ENCODE measurements at places on chromosomes 11 and 22.

DNA sequence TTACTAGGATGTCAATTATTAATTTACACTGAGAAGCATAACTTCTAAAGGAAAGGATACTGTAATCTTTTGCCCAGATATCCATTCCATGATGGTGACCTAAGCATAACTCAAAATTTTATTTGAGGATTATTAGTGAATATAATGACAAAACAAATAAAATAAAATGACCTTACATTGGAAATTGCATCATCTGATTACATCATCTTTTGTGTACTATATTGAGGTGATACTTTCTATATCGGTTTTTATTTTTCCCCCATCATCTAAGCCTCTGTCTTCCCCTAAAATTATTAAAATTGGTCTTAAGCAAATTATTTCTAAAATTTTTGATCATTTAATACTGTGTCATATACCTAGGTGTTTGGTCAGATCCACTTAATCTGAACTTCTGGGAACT lies 150.1 kb upstream of the CTSC start:
- no peak for DNase-seq

- DNase-seq, result no peak
Measured at GRCh38 chr22:23832226-23833016, 6.4 kb downstream of the DERL3 start.

DNA sequence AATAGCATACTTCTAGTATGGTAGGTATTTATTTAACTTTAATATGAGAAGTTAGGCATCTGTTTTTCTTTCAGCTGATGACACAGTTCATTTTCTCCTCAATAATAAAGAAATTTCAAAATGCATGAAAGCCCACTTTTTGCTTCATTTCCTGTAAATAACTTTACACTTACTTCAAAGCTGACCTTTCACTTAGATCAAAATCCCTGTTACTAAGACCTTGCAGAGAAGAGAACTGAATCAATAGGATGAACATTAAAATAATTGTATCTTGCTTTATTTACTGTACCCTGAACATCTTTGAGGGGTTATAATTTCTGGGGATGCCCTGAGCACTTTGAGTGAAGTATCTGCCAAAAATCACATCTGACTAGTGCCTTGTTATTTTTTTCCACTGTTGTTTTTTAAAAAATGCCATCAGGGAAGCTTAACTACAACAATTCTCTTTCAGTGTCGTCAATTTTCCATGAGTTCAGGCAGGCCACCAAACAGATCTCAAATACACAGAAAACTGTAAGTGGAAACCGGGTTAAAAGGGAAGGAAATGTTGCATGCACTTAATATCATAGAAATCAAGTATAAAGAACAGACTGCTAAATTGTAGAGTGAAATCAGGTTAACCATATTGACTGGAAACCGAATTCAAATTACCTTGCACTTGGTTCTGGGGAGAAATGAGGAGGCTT lies 206.2 kb downstream of the MAML2 start:
- no peak for DNase-seq

DNA sequence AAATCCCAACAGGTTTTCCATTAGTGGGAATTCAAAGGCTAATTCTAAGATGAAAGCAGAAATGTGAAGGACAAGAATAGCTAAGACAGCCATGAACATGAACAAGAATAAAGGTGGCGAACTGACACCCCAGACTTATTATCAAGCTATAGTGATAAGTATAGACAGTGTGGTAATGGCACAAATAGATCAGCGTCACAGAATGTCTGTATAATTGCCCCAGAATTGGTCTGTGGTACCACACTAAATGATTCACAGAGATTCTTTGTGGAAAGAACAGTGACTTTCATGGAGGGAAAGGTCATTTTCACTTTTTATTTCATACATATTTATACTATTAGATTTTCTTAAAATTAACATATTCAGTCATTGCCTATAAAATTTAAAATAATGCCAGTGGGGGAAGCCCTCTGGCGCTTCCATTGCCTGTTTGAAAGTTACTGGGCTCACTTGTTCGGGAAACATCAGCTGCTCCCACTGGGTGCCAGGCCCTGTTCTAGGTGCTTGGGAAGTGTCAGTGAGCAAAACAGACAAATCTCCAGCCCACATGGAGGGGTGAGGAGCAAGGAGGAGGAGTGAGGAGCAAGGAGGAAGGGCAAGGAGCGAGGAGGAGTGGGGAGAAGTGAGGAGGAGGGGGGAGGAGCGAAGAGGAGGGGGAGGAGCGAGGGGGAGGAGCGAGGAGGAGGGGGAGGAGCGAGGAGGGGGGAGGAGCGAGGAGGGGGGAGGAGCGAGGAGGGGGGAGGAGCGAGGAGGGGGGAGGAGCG lies 11.3 kb upstream of the NLRP6 start:
- no peak for DNase-seq

DNA sequence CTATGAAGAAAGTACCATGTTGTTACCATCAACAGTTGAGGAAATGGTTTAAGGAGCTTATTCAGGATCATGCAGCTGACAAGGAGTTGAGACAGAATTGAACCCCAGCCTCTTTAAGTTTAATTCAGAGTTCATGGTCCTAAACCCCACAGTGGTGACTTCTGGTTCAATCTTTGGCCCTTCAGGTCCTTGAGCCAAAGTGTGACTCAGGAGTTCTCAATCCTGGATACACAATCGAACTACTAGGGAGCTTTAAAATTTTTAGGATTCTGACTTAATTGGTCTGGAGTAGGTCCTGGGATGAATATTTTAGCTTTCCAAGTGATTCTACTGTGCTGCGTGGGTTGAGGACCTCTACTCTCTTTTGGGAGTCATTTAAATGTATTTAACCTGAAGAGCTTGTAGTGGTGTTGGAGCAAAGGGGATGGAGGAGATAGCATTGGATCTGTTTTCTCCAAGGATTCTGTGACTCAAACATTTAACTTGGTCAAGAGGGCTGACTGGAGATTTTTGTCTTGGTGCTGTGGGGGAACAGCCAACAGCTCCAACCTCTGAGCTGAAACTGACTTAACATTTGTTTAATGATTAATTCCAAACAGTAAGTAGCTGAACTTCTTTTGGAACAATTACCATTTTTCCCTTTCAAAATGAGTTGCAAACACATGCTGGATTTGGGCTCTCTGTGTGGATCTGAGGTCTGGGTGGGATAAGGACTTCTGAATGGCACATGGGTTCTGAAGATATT lies 80.1 kb downstream of the INSC start:
- DNase-seq, result no peak

DNA sequence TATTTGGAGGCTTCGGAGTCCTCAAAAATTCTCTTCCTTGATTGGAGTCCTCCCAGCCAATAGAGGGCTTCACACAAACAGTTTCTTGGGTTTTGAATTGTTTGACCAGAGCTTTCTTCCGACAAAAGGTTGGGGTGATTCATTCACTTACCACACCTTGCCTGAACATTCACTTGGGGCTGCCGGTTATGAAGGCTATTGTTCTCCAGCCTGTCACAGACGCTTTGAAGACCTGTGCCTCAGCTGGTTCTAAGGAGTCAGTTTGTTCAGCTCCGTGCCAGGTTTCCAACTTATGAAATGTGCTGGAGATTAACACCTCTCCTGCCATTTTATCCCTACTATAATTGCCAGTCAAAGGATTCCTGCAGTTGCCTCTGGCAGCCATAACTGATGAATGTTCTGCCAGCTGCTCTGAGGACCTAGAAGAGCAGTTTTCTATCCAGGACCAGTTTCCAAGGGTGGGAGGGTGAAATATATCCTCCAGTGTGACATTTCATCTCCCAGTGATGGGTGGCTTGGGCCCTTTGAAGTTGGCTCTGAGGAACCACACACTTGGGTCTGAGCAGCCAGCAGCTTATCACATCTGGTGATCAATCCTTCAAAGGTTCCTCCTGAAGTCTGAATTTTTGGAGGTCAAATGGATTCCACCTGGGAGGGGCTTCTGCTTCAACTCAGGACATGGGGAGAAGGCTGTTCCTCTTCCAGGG lies 31.4 kb downstream of the LIMK2 start:
- no peak for DNase-seq

DNA sequence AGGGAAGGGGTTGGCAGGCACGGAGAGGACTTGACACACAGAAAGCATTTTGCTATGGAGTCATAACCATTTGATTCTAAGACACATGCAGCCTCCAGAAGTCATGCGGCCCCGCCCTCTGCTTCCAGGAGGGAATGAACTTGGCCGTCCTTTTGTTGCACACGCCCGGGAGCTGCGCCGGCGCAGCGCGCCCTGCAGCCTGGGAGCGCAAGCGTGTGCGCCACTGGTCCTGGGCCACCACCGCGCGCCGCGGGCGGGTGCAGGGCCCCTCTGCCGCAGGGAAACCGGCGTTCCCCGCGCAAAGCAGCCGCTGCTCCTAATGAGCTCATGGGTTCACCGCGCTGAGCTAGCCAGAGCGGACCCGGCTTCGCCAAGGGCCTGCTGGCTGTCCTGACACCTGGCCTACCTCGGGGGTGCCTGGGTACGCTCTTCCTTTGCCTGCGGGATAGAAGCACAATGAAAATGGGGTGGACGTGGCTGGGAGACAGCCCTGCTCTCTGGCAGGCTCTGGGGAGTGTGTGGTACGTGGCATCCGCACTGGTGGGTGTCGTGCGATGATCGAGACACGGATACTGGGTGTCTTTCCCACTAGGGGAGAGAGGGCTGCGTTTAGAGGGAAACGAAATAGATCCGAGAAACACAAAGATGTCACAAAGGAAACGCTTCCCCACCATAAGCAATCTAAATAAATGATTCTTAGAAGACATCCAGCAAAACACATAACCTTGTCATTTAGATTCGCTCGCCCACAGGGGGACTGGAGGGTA lies 669 bp downstream of the MICAL3 start:
- no peak for DNase-seq
